Hindlimb muscle (tissue), 1 donor: ENCODE measurements at places on chromosomes 4 and X.

GRCh38 chr4:2695346-2696060, 60.6 kb downstream of the TNIP2 start:
- DNase-seq = no peak

DNA sequence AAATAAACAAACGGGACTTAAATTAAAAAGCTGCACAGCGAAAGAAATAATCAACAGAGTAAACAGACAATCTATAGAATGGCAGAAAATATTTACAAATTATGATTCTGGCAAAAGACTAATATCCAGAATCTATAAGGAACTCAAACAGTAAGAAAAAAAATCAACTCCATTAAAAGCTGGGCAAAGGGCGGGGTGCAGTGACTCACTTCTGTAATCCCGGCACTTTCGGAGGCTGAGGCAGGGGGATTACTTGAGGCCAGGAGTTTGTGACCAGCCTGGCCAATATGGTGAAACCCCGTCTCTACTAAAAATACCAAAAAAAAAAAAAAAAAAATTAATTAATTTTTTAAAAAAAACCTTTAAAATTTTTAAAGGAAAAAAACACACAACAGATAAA, 109.0 kb downstream of the ATP11C start:
- DNase-seq = no peak

DNA sequence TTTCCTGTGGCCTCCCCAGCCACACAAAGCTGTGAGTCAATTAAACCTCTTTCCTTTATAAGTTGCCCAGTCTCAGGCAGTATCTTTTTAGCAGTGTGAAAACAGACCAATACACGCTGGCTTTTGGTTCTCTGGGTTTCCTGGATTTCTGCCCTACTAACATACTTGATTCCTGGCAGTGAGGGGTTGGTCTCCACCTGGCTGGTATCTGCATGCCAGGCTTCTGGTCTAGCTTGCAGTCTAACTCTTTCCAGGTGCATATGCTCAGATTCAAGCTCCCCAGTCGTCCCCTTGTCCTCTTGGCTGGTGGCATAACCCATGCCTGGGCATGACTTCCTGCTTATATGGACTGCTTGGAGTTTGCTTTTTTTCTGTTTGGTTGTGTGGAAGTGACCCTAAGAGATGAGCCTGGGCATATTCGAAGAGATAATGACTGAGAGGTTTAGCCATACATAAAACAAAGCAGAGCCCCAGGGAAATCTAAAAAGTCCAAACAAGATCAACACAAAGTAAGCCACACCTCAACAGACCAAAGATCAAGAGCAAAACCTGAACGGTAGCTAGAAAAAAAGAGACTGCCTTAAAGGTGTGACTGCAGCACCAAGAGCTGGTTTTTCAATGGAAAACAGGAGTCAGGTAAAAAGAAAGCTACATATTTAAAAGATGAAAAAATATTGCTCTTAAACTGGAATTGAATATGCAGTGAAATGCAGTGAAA, 102.1 kb upstream of the STS start:
- no peak for DNase-seq

DNA sequence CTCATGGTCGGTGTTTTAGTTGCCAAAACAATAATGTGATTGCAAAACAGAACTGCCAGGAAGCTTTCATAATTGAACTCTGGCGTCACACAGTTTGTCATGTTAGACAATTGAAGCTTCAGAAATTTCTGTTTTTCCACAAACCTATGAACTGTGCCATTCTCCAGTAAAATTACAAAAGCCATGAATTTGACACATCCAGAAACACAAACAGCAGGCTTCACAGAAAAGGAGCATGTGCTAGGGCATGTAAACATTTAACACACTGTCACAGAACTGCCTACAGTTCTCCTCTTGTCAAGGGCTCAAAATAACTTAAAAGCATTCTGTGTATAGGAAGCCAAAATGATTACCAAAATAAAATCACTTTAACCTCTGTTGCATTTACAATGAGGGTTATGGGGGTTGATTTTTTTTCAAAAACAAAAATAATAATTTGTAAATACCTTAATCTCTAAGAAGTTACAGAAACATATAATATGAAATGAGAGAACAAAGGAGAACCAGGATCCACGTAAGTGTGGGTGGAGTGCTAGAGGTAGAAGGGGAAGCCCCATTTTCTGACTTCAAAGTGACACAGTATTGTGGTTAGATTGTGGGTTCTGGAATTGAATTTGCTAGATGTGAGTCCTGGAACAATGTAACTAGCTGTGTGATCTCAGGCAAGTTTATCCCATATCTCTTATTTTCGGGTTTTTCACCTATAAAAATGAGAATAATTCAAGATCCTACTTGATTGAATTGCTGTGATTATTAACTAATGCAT, 295.0 kb downstream of the CENPC start:
- DNase-seq = no peak

- peak; percentile 22 for DNase-seq
Observed at GRCh38 chr4:158255727-158256324, 45.5 kb downstream of the TMEM144 start.

DNA sequence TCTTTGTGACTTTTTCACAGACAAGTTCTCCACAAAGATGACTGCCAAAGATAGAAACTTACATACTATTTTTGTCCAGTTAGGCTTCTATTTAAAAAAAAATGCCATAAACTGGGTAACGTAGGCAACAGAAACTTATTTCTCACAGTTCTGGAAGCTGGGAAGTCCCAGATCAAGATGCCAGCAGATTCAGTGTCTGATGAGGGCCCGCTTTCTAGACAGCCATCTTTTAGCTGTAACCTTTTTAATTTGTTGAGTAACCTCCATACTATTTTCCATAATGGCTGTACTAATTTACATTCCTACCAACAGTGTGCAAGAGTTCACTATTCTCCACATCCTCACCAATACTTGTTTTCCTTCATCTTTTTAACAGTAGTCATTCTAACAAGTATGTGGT, 55.5 kb downstream of the ARHGEF38 start:
- no peak for DNase-seq
